A549 treated with Hydrocortisone at 1 μM for 4 hours (cell line): ENCODE measurements at places on chromosomes 5 and 9. TPM values are rescaled to one million over a fixed set of nuclear protein-coding genes. Genes with fewer than 3 reads are reported as not detected.

Gene NFIB
- 6.8 to 11.6 TPM (median 10.6 TPM) in 5 replicates for total RNA-seq

Gene PDZD2
- 0.30 to 0.79 TPM (median 0.56 TPM) in 5 replicates for total RNA-seq

Gene PCDHA4
- total RNA-seq = 1.1 to 1.9 TPM (median 1.9 TPM) in 5 replicates

Gene TMEM215
- total RNA-seq = 0.02 TPM in 1 of 5 replicates, not detected in the others

Gene TOR1B
- 21.1 to 26.7 TPM (median 24.2 TPM) in 5 replicates for total RNA-seq

Gene SLC6A19
- total RNA-seq = 0.33 to 0.40 TPM (median 0.37 TPM) in 5 replicates

Gene SLC6A3
- total RNA-seq = 0.62 to 0.97 TPM (median 0.75 TPM) in 5 replicates

Gene ZNF484
- total RNA-seq = 1.6 to 3.0 TPM (median 2.3 TPM) in 5 replicates

Gene CDC20B
- 0.05 to 0.10 TPM (median 0.06 TPM) in 5 replicates for total RNA-seq

Gene FABP6
- total RNA-seq = 0.53 to 1.6 TPM (median 0.91 TPM) in 5 replicates

Gene HAUS6
- total RNA-seq = 20.6 to 29.7 TPM (median 23.8 TPM) in 5 replicates

Gene PCDHGA2
- total RNA-seq = 0.54 to 0.91 TPM (median 0.62 TPM) in 5 replicates

Gene HEMGN
- total RNA-seq = not detected in 5 replicates

Gene NUTM2F
- 0.03 TPM in 1 of 5 replicates, not detected in the others for total RNA-seq

Gene RASEF
- total RNA-seq = 6.5 to 7.4 TPM (median 6.7 TPM) in 5 replicates

Gene LIFR
- 4.8 to 9.1 TPM (median 7.3 TPM) in 5 replicates for total RNA-seq

Gene ATP6V0E1
- 244 to 433 TPM (median 383 TPM) in 5 replicates for total RNA-seq

Gene FBLL1
- 0.09 to 0.31 TPM (median 0.10 TPM) in 3 of 5 replicates, not detected in the others for total RNA-seq

Gene LOX
- total RNA-seq = 1.3 to 2.4 TPM (median 1.7 TPM) in 5 replicates

Gene MTMR12
- 14.2 to 21.8 TPM (median 18.5 TPM) in 5 replicates for total RNA-seq

Gene FOXD4
- total RNA-seq = 0.23 to 0.55 TPM (median 0.44 TPM) in 5 replicates

Gene NPM1
- total RNA-seq = 3,179 to 4,139 TPM (median 3,389 TPM) in 5 replicates

Gene WHRN
- 5.1 to 7.3 TPM (median 6.4 TPM) in 5 replicates for total RNA-seq

Gene DPYSL3
- total RNA-seq = 18.7 to 26.1 TPM (median 21.3 TPM) in 5 replicates

Gene PAEP
- 0.27 to 0.46 TPM (median 0.37 TPM) in 5 replicates for total RNA-seq
